Choroid plexus epithelial cell (primary cell): ENCODE measurements at places on chromosomes 1 and 21.

DNA sequence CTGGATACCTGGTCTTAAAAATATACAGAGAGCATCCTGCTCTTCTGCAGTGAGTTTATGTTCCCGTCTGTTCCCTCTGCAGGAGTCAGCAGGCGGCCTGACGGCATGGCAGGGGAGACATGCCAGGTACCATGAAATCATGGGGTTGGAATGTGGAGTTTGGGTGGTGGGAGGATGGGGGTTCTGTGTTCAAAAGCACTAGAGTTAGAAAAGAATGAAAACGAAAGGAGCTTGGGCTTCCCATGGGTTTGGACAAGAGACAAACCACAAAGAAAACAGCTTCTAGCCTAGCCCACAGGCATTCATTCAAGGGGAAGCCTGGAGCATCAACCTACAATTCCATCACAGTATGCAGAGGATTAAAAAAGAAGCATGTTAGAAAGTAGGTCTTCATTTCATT, 59.9 kb downstream of the WARS2 start:
- DNase-seq = peak; percentile 99

DNA sequence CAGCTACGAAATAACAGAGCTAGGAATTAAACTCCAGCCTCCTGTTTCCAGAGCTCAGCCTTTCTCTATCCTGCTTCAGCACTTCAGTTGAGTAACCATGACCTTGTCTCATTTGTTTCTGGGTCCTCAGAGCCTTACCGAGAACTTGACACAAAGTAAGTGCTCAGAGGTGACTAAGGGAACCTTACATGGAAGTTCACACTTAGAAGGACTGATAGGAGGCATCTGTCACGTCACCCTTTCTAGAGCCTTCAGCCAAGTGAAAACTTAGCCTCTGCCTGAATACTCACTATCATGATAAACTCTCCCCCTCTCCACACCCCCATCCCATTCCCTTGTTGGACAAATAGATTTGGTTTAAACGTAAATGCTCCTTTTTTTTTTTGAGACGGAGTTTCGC, 9.8 kb upstream of the LUZP1 start:
- DNase-seq = no peak

DNA sequence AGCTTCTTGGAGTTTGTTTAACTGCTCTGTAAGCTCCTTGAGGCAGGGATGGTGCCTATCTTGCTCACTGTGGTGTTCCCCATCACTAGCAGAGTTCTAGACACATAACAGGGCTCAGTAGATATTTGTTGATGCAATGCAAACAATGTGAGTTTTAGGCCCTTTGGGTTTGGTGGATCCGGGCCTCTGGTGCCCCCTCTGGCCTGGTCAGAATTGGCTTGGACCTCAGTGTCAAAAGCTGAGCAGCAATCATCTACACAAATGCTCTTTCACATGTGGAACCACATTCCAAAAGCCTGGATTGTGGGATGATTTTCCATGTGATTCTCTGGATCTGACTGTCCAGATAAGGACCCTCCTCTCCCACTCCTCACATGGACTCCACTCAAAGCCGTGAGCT, 53.4 kb upstream of the BCAR3 start:
- no peak for DNase-seq

GRCh38 chr1:53655931-53656746, 82.8 kb downstream of the GLIS1 start:
- DNase-seq = peak; percentile 63

GRCh38 chr1:56979986-56980755, 14.4 kb upstream of the C8B start:
- no peak for DNase-seq

GRCh38 chr1:241998412-241998921, 431 bp downstream of the MAP1LC3C start:
- DNase-seq = peak; percentile 79

GRCh38 chr1:248857749-248858095, 1.2 kb downstream of the ZNF692 start:
- no peak for DNase-seq

GRCh38 chr1:168767894-168768584, 39.0 kb upstream of the DPT start:
- DNase-seq = peak; percentile 7
